ENCODE measurements at places on chromosomes 5 and 9.

DNA sequence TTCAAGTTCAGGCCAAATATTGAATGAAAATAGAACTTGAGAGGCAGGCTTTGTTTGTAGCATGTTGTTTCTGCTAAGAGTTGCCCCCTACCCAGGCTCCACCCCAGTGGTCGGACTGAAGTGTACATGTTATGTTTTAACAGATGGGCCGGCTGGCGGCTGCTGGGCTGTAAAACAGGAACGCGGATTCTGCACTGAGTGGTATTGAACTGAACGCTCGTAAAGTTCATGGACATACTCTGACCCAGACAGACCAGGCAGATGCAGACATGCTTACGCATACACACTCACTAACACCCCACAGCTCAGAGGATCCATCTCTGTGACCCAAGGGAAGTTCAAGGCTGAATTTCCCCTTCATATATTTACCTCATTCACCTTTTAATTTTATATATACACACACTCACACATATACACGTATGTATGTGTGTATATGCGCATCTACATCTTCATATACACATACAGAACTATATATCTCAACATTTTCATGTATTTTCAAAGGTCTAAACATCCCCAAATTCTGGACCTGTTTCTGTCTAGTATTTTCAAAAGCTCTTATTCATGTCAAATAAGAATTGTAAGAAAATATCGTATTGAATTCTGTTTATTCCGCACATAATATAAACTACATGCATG, 1.4 kb downstream of the MARCHF3 start:
- DNase-seq, result peak; percentile 77

GRCh38 chr9:33320568-33321261, 30.4 kb downstream of the NFX1 start:
- DNase-seq, result no peak

GRCh38 chr5:167219298-167219697, 1072.1 kb upstream of the WWC1 start:
- DNase-seq, result no peak

DNA sequence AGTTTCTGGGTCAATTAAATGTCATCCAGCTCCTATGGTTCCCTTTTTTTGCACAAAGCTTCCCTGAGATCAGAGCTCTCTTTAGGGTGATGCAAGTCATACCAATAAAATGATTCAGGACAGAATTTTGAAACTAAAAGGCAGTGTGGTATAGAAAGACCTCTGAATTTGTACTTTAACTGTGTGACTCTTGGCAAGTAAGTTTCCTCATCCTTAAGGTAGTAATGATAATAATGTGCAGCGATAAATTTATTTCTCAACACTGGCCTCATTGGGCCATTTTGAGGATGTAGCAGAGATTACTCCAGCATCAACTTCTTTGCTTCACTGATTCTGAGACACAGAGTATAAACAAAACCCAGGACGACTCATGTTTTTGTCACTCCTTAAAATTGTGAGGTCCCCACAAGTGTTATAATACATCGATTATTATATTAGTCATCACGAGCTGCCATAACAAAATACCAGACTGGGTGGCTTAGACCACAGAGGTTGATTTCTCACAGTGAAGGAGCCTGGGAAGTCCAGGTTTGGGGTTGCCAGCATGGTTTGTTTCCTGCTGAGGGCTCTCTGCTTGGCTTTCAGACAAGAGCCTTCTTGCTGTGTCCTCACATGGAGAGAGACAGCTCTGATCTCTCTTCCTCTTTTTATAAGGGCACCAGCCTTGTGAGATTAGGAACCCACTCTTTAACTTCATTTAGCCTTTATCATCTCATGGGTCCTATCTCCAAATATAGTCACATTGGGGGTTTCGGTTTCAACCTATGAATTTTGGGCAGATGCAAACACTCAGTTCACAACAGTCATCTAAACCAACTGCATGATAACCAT, 293.0 kb downstream of the ZNF608 start:
- DNase-seq, result peak; percentile 88

DNA sequence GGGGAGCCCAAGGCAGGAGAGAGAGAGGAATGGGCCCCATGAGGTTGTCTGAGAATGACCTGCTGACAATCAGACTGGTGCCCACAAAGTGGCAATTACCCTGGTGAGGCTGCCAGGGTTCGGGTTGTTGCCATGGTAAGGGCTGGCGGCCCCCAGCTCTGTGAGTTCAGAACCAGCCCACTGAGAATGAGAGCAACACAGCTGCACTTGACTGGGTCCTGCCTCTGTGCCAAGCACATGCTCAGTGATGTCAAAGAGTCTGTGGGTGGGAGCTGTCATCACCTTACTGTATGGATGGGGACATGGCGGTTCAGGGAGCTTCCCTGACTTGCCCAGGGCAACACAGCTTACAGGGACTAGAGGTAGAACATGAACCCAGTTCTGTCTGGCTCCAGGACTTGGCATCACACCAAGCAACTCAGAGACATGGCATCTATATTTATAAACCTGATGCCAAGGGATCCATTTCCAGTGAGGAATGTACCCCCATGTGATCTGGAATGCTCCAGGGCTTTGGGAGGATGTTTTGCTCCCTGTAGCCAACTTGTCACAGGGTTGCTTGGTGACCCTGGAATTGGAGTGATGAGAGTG, 38.2 kb upstream of the TEX48 start:
- no peak for DNase-seq

DNA sequence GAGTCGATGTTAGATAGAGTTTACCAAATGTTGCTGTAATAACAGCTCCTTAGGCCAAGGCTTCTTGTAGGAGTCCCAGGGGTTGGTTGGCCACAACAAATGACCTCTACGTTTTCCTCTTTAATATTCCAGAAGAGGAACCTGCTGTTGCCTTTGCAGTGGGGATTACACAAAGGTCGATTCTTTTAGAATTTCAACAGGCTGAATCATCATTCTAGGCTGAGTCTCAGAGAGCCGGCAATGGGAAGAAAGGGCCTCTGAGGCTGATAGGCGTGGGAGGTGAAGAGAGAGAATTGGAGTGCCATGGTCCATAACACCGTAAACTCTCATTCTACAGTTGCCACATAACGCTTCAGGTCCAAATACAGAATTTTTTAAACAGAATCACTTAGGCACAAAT, 405.9 kb upstream of the DAP start:
- DNase-seq, result no peak

DNA sequence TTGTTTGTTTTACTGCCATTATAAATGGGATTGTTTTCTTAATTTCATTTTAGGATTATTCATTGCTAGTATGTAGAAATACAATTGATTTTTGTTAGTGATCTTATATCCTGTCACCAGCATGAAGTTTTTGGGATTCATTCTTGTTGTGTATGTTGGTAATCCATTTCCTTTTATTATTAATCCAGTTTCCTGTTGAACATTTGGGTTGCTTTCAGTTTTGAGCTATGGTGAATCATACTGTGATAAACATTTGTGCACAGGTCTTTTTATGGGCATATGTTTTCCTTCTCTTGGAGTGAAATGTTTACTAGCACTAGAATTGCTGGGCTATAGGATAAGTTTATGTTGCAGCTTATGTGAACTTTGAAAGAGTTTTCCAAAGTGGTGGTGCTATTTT, 69.6 kb downstream of the MAN2A1 start:
- DNase-seq, result no peak

DNA sequence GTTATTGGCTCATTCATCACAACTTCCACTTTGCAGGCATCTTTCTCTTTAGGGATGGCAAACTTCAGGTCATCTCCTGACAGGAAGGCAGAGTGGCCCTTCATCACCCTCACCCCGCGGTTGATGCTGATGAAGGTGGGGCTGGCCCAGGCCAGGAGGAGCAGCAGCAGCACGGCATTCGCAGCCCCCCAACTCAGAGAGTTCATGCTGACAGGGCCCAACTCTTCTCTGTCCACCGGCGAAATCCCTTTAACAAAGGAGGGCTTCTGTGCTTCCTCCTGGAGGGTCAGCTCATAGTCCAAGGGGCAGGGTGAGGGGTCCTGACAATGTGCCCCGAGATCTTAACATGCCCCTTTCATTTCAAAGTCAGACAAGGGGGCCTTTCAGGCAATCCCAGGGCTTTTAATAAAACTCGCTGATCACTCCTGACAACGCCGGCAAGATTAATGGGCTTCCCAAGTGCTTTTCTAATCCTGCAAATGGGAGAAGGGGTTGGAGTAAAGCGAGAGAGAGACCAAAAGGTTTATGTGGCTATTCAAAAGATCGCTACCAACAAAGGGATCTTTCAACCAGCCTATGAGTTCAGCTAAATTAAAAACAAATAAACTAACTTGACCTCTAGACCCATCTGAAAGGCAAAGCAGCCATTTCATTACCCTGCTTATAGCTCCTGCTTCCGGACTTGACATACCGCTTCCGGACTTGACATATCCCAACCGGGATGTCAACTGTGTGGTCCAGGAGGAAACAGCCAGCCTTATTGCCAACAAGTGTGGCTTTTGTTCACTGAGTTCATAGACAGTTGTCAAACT, 41.2 kb downstream of the FREM1 start:
- DNase-seq, result no peak

DNA sequence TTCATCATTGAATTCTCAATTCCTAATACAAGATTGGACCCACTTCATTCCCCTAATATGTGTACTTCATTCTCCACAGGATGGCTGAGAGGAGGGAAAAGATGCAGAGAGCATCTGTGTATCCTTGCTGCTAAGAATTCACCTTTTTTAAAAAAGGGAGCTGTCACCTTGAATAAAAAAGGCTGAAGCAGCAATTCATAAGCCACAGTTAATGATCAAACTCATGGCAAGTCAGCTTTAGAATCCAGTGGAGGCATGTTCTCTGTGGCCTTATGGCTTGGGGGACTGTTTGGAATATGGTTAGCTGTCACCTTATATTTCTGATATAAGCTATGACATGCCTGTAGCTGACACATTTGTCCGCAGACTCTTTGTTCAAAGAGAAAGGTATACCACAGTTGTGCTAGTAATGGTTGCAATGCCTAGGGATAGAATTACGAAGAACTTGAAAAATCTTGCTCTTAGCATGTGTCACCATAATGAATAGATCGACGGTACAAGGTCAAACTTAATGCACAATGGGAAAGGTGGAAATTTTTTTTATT, 256.8 kb upstream of the TNC start:
- DNase-seq, result no peak

GRCh38 chr5:57033103-57033502, 81.2 kb upstream of the MIER3 start:
- DNase-seq, result no peak

- peak; percentile 66 for DNase-seq
Measured at GRCh38 chr5:87151547-87151946, 116.1 kb upstream of the RASA1 start.

DNA sequence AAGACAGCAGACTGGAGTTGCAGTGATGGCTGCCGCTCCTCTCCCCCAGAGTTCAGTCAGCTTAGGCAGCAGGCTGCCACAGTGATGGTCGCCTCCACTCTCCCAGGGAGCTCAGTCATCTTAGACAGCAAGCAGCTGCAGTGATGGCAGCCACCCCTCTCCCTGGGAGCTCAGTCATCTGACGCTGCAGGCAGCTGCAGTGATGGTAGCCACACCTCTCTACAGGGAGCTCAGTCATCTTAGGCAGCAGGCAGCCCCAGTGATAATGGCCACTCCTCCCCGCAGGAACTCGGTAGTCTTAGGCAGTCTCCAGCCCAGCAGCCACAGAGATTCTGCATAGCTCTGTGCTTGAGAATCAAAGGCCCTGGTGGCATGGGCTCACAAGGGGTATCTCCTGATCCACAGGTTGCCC, 582.7 kb downstream of the DTWD2 start:
- DNase-seq, result no peak

DNA sequence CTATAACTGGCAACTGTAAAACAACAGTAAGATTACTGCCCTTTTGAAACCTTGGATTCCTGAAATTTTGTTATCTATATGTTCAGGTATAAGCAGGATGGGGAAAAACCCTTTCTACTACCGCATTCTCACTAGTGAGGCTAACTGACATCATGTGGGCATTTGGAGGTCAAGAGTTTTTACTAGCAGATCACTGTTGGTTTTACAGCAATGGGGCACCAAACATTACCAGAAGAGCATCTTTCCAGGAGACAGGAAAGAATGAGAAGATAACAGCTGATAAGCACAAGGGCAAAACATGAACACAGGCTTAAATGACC, 20.9 kb upstream of the TTC33 start:
- DNase-seq, result no peak

DNA sequence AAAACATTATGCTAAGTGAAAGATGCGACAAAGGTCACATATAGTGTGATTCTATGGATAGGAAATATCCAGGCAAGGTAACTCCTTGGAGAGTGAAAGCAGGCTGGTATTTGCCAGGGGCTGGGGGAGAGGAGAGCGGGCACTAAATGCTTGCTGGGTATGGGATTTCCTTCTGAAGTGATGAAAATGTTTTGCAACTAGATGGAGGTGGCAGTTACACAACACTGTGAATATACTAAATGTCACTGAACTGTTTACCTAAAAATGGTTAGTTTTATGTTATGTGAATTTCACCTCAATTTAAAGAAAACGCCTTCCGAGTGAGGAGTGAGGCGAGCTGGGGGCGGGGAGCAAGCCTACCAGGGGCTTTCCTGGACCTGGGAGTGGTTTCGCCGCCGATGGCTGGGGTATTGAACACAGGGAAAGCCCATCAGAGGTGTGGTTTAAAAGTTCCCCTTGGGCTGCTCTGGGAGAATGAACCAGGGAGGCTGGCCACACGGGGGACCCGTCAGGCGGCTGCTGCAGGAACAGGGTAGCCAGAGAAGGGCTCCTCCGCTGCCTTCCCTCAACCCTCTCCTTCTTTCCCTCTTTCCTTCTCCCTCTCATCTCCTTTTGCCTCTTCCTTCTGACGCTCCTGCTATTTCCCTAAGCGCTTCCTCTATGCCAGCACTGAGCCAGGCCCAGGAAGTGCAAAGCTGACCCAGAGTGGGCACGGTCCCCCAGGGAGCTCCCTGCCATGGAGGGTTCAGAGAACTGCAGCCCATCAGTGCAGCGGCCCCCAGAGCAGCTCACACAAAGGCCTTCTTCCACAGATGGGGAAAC, 4.9 kb downstream of the AKNA start:
- DNase-seq, result peak; percentile 68

GRCh38 chr9:120446671-120447070, 133.3 kb downstream of the CDK5RAP2 start:
- DNase-seq, result no peak

GRCh38 chr5:174400461-174400860, 323.9 kb upstream of the MSX2 start:
- DNase-seq, result no peak

GRCh38 chr5:28380167-28380566, 1341.8 kb upstream of the CDH9 start:
- DNase-seq, result no peak

DNA sequence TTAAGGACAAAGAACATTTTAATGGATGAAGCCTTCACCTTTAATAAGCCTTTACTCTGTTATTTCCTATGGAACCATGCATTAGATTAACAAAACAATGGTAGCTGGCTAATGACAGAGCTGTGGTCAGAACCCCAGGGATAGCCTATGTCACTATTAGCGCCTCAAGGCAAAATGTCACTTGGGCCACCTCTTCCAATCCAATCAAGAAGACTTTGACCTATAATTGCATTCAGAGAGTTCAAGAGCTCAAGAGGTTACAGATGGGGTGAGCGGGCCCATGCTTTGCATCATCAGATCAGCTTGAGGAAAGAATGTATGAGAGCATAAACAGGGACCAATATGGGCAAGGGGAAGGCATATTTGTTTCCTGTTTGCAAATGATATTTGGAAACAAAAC, 425.1 kb downstream of the ARHGEF28 start:
- DNase-seq, result no peak
